Retinal pigment epithelial cell (primary cell): ENCODE measurements at places on chromosomes 3 and 15.

GRCh38 chr3:48267782-48268181 lies 26.9 kb downstream of the ZNF589 start:
- DNase-seq, result no peak

DNA sequence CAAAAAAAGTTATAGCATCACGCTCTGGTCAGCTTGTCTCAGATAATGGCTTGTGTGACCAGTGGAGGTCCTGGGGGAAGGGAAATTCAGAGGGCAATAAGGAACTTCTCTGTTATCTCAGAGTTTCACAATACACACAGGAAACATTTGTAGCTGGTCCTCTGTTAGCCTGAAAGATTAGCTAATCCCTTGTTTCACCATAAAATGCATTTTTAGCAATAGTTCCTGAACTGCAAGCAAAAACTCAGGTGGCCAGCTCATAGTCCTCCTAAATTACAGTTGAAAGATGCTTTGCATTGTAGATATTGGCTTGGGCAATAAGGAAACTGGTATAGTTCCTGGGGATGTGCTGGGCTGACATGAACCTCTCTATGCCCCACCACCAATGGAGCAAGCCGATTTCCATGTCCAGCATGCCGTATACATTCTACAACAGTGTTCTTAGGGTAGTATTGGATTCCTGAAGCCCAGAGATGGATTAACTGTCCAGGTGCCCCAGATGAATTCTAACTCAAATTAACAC lies 141.5 kb upstream of the TBL1XR1 start:
- DNase-seq, result no peak

- no peak for DNase-seq
Measured at GRCh38 chr3:183898028-183898431, 13.3 kb upstream of the PARL start.

DNA sequence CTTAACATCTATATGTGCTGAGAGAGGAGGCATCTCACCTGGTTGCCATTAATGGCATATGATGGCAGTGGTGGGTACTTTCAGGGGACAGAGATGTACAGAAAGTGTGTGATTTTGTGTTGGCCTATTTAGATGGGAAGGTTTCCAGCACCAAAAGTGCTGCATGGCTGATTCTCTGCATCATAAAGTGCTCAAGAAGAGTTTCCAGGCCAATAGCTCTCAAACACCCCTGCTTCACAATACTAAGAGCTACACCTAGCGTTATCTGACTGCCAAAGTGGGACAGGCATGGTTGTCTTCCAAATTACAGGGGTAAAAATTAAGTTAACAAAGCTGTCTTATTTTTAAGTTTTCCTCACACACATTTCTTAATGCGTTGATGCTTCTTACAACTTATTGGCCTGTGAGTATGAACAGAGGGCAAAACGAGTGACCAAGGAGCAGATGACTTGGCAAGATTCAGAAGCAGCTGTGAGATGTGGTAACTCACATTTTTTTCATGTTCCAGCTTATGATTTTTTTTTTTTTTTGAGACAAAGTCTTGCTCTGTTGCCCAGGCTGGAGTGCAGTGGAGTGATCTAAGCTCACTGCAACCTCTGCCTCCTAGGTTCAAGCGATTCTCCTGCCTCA lies 41.4 kb upstream of the VEPH1 start:
- no peak for DNase-seq

DNA sequence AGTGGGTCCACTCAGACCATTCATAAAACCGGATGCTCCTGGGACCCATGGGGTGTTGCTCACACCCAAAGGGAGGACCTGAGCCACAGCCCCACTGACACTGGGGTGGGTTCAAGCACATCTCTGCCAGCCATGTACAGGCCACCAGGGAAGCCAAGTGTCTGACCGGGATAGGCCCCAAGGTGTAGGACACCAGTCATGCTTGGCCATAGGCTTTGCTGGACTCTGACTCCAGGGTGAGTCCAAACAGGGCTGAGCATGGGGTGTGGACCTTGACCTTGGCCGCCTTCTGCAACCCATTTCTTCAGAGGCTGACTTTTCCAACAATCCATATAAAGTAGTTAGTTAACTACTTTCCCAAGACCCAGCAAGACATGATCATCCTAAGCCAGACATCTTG lies 31.4 kb upstream of the DUSP7 start:
- DNase-seq, result no peak

DNA sequence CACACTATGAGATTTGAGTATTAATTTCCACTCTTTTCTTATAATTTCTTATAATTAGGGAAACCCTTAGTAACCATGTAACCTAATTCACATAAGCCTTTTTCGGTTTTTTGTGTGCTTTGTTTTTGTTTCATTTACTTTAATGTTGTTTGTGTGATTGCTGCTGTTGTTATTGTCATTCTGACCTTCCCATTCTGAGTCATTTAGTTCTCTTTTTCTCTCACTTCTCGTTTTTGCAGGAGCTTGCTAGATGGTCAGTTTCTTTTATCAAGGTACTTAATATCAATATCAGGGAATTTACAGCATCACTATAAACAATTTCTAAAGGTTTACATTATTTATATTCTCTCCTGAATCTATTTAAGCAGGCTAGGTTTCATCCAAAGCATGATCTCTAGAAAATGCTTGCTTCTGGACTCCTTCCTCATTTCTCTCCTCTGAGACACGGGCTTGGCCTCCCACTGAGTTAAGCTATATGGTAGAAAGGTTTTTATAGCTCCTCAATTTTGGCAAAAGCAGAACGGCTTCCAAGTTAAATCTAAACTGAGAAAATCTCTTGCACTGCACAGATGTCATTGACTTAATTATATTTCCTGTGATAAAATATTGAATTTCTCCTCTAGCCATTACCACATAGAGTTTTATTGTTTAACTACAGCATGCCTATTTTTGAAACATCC lies 534.2 kb downstream of the NSUN3 start:
- no peak for DNase-seq

DNA sequence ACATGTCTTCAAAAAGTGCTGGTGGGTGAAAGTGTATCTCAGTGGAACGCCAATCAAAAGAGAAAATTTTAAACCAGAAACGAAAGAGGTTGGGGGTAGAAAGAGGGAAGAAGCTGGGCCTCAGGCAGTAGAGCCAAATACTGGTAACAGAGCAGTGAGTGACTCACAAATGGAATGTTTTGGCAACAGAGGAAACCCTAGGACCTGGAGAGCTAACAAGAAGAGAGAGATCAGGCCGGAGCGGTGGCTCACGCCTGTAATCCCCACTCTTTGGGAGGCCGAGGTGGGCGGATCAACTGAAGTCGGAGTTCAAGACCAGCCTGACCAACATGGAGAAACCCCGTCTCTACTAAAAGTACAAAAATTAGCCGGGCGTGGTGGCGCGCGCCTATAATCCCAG lies 450.8 kb upstream of the NAALADL2 start:
- no peak for DNase-seq

DNA sequence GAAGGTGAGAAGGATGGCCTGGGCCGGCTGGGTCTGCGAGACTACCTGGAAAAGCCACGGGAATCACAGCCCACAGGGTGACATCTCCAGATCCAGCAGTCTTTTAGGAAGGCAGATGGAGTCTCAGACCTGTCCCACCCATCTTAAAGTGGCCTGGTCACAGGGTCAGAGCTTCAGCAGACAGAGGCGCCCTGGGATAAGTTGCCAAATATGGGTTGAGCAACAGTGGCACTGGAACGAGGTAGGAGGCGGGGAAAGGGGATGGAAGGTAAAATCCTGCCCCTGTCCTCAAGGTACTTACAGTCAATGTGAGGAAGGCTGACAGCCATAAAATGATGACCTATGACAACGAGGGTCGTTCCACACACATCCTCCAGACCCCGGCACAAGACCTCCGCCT lies 80.7 kb downstream of the LIPC start:
- DNase-seq, result no peak

DNA sequence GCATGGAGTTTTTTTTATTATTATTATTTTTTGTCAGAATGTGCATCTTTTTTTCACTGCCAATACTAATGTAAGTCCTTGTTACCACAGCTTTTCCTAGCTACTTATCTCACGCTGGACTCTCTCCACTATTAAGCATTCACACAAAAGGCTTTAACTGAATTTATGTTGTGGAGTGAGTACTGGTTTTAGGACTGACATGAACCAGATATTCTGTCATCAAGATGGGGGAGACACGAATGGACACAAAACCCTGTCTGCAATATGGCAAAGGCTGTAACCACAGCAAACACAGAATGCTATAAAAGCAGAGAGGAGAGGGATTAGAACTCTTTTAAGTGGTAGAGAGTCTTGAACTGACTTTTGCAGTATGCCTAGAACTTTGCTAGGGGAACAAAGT lies 592.2 kb upstream of the TBL1XR1 start:
- no peak for DNase-seq

- no peak for DNase-seq
Measured at GRCh38 chr15:24878153-24878552, 76.6 kb upstream of the SNRPN start.

- peak; percentile 39 for DNase-seq
Measured at GRCh38 chr3:15899388-15899787, 101.6 kb upstream of the ANKRD28 start.

GRCh38 chr15:62547584-62547983 lies 382.5 kb upstream of the C2CD4B start:
- no peak for DNase-seq

GRCh38 chr3:87127281-87127680 lies 99.8 kb upstream of the CHMP2B start:
- no peak for DNase-seq
